Activated gamma-delta T cell treated with Interleukin-2 at 50 U/mL for 16 hours (primary cell): ENCODE measurements at places on chromosomes 1 and 21.

GRCh38 chr1:96698342-96698983 lies 23.1 kb upstream of the PTBP2 start:
- DNase-seq = no peak

GRCh38 chr1:161480381-161481035 lies 24.7 kb upstream of the FCGR2A start:
- DNase-seq = no peak

DNA sequence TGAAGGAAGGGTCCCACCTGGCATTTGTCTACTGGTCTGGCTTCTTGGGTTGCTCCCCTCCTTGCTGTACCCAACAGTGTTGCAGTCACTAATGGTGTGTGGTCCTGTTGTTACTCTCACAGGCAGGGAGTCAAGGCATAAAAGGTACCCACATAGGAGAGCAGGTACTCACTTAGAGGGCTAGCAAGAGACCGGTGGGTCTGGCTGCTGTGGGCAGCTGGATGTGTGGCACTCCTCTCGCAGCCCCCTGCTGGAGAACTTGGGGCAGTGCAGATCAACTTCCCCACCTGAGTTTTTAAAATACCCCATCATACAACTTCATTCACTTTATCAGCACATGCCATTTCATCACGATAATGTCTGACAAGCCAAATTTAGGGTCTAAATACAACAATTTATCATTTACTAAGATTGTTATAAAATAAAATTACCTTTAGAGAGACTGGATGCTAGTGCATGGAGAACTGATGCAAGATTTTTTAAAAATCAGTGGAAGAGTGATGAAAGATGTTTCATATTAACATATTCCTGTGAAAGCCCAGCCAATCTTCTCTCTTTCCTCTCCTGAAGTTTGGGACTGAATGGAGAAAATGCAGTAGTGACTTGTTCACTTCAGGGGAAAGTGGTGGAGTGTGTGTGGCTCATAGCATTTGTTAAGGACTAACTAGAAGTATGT lies 42.8 kb downstream of the ACP6 start:
- peak; percentile 51 for DNase-seq

DNA sequence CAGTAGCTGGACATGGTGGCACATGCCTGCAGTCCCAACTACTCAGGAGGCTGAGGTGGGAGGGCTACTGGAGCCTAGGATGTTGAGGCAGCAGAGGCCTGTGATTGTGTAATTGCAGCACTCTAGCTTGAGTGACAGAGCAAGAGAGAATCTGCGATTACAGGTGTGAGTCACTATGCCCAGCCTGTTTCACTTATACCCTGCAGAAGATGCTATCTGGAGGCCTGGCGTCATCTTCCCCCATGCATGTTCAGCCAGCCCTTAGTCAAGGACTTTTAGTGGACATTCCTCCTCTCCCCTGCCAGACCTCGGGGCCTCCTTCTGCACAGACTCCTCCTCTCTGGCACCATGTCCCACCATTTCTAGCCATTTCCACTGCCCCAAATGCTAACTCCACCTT lies 36.3 kb upstream of the RCC2 start:
- no peak for DNase-seq

- DNase-seq = no peak
These were observed 44.9 kb upstream of the EFHD2 start for GRCh38 chr1:15364740-15365139.

DNA sequence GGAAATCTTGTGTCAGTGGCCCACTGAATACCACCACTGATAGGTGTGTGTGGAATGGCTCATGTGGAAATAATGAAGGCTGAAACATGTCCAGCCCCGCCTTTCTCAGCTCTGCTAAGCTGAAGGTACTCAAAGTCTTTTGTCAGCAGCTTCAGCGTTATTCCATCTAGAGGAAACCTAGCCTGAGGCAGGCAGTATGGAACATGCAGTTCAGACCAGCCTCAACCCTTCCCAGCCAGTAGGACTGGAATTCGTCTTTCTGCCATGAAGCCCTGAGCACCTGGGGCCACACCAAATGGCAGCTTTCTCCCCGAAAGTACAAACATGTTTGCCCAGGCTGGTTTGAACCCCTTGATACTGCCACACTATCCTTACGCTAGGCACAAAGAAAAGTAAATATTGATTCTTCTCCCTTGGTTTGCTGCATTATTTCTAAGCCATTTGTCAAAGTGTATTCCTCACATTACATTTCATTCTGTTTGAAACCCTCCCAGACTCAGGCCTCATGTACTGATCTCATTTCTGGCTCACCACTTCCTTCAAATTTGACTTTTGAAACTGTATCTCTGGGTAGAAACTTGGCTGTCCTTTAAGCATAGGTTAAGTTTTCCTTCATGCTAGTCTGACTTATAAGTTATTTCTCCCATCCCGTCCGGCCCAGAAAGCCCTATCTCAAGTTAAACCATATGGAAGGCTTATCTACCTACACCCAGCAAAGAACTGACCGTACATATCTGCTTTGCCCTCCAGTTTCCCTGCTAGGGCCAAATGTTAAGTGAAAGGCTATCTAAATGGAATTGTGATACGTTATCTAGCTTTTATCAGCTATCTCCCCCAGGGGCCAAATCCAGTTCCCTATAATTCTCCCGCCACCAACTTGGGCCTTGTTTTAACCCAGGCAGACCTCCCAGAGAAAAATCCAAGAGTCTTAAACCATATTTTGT lies 45.7 kb upstream of the HOOK1 start:
- no peak for DNase-seq
